ENCODE measurements at places on chromosomes 2 and 18.

DNA sequence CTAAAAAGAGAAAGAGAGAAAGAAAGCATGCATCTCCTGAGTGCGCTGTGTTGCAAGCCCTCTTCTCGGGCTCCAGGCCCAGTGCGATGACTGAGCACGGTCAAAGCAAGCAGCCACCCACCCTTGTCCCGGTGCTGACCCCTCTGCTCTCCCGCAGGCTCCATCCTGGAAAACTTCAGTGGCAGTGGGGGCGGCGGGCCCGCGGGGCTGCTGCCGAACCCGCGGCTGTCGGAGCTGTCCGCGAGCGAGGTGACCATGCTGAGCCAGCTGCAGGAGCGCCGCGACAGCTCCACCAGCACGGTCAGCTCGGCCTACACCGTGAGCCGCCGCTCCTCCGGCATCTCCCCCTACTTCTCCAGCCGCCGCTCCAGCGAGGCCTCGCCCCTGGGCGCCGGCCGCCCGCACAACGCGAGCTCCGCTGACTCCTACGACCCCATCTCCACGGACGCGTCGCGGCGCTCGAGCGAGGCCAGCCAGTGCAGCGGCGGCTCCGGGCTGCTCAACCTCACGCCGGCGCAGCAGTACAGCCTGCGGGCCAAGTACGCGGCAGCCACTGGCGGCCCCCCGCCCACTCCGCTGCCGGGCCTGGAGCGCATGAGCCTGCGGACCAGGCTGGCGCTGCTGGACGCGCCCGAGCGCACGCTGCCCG lies 252.5 kb downstream of the GLI2 start:
- DNase-seq: no peak

GRCh38 chr18:35118641-35119040 lies 77.4 kb downstream of the MAPRE2 start:
- DNase-seq: no peak

- peak; percentile 5 for DNase-seq
Measured at GRCh38 chr2:888211-888801, 62.3 kb upstream of the SNTG2 start.

- peak; percentile 12 for DNase-seq
Measured at GRCh38 chr2:181570833-181571661, 85.9 kb downstream of the CERKL start.

- no peak for DNase-seq
Measured at GRCh38 chr18:30160124-30160523, 882.4 kb downstream of the DSC3 start.

DNA sequence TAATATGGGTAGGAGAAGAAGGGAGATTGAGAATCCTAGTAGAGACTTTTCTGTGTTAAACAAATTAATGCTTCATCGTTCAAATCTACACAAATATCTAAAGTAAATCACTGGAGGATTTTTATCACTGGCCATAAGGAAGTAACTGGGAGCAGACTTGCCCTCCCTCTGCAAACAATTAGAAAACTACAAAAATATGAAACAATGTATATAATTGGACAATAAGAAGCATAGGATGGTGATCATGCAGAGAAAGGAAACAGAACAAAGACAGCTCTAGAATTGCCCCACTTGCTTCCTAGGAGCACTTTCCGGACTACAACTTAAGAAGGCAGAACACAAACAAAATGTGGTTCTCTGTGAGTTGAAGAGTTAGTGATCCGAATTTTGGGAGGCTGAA lies 452.7 kb upstream of the KLHL29 start:
- DNase-seq: no peak

DNA sequence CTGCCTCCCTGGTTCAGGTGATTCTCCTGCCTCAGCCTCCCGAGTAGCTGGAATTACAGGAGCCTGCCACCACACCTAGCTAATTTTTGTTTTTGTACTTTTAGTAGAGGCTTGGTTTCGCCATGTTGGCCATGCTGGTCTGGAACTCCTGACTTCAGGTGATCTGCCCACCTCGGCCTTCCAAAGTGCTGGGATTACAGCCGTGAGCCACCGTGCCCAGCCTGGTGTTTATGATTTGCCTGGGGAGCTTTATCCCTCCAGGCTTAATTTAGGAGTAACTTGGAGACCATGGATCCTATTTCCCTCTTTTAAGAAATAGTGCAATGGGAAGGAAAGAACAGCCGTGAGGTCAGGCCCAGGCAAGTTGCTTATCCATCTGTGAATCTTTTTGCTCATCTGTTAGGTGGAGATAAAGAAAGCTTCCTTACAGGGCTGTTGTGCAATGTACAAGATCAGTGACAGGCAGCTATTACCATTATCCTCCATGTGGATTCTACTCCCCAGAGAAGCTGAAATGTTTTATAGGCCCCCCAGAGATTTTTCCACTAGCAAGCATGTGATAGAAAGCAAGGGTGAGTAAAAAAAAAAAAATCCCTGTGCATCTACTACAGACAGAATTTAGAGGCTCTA lies 104.9 kb upstream of the MGAT5 start:
- peak; percentile 17 for DNase-seq

GRCh38 chr2:180980943-180981911 lies 822 bp downstream of the UBE2E3 start:
- peak; percentile 35 for DNase-seq

- DNase-seq: peak; percentile 83
Measured at GRCh38 chr2:144510294-144510991, 9.5 kb downstream of the ZEB2 start.

DNA sequence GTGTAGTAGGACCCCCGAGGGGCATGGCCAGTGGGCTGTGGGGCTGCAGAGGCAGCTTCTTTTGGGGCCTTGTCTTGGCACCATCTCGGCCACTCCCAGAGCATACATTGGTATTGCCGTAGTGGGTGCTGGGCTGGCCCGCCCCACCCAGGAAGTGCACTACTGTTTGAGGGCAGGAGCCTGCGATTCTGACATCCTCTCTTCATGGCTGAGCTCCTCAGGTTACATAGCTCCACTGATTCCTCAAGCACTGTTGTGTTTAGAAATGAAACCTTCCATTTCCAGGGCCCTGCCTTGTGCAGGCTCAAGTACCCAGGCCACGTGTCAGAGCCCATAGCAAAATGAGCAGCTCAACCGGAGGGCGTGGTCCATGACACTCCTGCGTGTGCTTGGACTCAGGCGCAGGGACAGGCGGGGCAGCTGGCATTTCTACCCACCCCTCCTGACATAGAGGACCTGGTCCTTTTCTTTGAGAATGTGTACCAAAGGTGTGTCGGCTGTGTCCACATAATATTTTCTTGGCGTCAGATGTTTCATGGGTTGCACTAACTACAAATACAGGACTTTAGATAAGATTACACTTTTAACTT lies 67.9 kb downstream of the DGKD start:
- no peak for DNase-seq
